Psoas muscle (tissue), 8 donors: ENCODE measurements at places on chromosomes 5 and 9. TPM values are rescaled to one million over a fixed set of nuclear protein-coding genes. Genes with fewer than 3 reads are reported as not detected.

PRSS3 gene
- total RNA-seq, result 0.30 TPM

GARIN3 gene
- total RNA-seq, result not detected

DNA sequence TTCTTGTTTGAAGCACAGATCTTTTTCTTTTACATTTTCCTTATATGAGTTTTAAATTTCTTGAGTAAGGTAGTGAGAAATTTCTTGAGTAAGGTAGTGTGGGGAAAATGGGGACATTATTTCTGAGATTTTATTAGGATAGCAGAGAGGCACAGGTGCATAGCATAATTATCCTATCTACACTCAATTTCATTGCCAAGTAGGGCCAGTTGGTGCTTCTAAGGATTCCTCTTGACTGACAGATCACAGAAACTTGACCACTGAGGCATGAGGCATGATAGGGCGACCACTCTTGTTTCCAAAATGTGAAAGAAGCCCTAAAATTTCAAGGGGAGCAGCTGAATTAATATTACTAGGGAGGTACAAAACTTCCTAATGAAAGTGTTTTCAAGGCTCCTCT is 31.4 kb upstream of the TMC1 start:
- H3K27ac ChIP-seq, result no peak overlapping the region
- no peak for DNase-seq
- H3K27me3 ChIP-seq, result no peaks in the 10 kb centered on the region
- H3K4me3 ChIP-seq, result no peak overlapping the region
- H3K36me3 ChIP-seq, result no peaks in the 10 kb centered on the region

- H3K27ac ChIP-seq, result peak overlapping the region; percentile 82
- no peak overlapping the region for H3K4me3 ChIP-seq
- peak; percentile 23 for DNase-seq
- H3K36me3 ChIP-seq, result no peaks in the 10 kb centered on the region
- no peaks in the 10 kb centered on the region for H3K27me3 ChIP-seq
These were observed 449.7 kb upstream of the MPDZ start for GRCh38 chr9:13728917-13729811.

GRCh38 chr5:68680366-68680765 is 413.4 kb upstream of the SLC30A5 start:
- peaks cover 12% of the 10 kb centered on the region for H3K4me1 ChIP-seq
- DNase-seq, result no peak

GRCh38 chr5:3346111-3346820 is 249.4 kb upstream of the IRX1 start:
- H3K27ac ChIP-seq, result no peak overlapping the region
- no peaks in the 10 kb centered on the region for H3K4me1 ChIP-seq
- H3K4me3 ChIP-seq, result no peak overlapping the region
- no peaks in the 10 kb centered on the region for H3K27me3 ChIP-seq

DNA sequence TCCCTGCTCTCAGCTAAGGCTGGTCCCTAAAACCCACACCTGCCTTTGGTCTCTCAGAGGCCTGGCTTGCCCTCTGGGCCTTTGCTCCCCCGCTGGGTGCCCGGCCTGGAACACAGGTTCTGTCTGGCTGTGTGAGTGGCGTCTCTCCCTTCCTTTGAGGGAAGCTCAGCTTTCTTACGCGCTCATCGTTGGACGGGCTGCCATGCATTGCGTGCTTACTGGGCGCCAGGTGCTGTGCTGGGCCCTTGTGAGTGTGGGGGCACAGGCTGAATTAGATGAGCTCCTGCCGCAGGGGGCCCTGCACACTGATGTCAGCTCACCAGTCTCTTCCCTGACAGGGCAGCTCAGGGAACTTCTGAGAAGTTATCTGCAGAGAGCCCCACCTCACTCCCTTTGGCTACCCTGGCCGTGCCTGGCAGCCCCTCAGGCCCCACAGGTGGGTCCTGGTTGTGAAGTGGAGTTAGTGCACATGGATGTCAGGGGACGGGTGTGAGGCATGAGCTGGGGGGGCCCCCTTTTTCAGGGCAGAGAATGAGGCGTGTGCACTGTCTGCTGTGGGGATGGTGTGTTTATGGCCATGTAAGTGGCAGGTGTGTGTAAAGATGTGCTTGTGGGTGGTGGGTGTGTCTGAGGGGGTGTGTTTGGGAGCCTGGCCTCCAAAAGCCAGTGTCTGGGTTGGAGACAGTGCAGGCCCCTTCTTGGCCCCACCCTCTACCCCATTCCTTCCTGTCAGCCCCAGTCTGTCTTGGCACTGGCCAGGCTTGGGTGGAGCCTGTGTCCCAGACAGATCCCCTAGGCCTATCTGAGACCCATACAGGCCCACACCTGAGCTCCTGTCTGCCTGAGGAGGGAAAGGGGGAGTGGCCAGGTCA is 7.5 kb upstream of the RMND5B start:
- H3K4me1 ChIP-seq, result peaks cover 46% of the 10 kb centered on the region
- no peaks in the 10 kb centered on the region for H3K36me3 ChIP-seq
- H3K27ac ChIP-seq, result no peak overlapping the region
- peak overlapping the region; percentile 65 for H3K4me3 ChIP-seq
- DNase-seq, result no peak

- H3K27me3 ChIP-seq, result no peaks in the 10 kb centered on the region
- no peaks in the 10 kb centered on the region for H3K4me1 ChIP-seq
- no peak overlapping the region for H3K27ac ChIP-seq
- no peak for DNase-seq
These were observed 567.4 kb downstream of the CCDC171 start for GRCh38 chr9:16120231-16120641.

DNA sequence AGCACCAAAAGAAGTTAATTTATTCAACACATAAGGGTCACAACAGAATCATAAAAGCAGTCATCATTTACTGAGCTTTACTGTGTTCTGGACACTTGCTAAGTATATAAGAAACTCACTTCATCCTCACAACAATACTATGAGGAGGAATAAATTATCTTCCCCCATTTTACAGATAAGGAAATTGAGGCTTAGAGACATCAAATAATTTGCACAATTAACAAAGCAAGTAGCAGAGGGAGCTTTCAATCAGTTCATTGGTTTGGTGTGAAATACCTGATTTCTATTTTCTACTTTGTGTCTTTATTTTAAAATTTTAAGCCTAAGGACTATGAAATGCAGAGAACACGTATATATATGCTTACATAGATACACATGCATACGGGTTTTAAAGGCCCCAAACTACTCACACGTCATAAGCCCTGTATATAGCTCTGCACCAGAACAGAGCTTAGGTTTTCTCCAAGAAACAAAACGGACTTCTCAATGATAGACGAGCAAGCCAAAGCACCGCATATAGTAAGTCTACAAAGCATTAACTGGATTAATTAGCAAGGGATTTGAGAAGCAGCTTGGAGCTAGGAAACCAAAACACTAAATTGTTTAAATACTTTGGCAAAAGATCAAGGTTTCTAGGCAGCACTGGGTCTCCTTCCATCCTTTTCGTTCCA is 95.6 kb downstream of the DENND1A start:
- no peaks in the 10 kb centered on the region for H3K27me3 ChIP-seq
- no peak for DNase-seq
- peak overlapping the region; percentile 6 for H3K4me3 ChIP-seq
- peaks cover 11% of the 10 kb centered on the region for H3K4me1 ChIP-seq
- no peaks in the 10 kb centered on the region for H3K36me3 ChIP-seq

SPINK6 gene
- total RNA-seq, result not detected

LMX1B gene
- total RNA-seq, result 0.26 TPM

DNA sequence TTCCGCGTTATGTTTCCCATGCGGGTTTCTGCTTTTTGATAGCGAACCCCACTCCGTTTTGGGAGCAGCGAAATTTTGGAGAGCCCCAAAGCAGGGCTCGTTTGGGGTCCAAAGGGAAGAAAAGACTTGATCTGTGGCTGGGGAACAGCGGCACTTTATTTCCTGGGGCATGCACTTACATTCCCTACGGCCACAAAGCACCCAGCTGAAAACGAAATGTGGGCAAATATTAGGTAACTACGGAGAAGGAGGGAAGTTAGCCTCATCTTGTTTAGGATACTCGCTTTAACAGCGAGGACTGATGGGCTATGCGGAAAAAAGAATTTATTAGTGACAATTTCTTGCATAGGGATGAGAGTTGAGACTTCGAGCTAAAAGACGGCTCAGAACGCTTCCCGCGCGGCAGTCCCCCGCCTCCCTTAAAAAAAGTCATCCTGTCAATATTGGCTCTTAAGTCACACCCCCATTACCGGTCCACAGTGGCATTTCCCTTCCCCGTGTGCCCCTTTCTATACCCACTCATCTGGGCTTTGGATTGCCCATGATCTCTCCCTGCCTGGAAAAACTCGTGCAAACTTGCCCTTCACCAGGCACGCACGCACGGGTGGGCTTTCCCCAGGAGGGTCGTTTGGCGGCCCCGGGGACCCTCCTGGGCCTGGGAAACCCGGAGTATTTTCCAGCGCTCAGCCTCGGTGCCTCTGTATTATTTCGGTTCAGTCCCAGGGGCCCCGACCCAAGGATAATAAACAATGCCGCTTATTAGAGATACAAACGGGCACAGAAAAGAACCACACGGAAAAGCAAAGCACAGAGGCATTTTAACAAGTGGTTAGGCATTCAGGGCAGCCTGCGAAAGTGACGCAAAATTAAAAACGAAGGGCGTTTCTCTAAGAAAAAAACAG is 35.8 kb upstream of the NFIB start:
- no peak for DNase-seq
- peak overlapping the region; percentile 71 for H3K4me3 ChIP-seq
- H3K27ac ChIP-seq, result peak overlapping the region; percentile 83
- no peaks in the 10 kb centered on the region for H3K36me3 ChIP-seq
- no peaks in the 10 kb centered on the region for H3K27me3 ChIP-seq

DNA sequence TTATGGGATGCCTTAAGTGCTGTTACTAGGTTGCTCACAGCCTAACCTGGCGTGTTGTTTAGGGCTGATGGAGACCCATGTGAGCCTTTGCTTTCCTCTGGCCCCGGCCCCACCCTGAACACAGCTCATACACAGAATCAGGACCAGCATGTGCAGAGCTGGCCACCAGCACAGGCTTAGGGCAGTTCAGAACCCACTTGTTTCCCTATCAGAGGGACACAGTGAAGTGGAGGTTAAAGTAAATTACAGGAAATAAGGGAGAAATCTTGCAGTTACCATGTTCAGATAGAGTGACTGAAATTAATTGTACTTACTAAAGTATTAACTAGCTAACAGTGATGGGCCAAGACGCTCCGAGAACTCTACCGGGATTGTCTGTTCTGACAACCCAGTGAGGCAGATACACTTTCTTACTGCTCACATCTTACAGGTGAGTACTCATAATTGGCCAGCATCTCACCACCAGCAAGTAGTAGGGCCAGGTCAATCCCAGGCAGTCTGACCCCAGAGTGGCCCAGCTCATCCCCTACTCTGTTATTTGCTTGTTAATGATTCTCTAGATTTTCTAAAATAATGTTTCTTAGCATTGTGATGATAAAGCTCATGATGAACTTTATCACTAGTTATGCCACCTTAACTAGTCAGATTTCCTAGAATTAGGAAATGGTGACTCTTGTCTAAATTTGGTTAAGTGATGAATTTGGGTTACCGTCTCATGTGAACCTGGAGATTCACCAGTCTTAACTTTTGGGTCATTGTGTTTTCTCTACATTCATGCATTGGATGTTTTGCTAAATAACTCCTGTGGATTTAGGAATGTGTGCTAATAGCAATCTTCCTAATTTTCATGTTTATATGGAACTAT is 15.4 kb downstream of the CCT5 start:
- DNase-seq, result no peak
- H3K27ac ChIP-seq, result peak overlapping the region; percentile 25
- H3K4me3 ChIP-seq, result no peak overlapping the region
- peaks cover 10% of the 10 kb centered on the region for H3K36me3 ChIP-seq
- no peaks in the 10 kb centered on the region for H3K27me3 ChIP-seq

KCNV2 gene
- not detected for total RNA-seq

DNA sequence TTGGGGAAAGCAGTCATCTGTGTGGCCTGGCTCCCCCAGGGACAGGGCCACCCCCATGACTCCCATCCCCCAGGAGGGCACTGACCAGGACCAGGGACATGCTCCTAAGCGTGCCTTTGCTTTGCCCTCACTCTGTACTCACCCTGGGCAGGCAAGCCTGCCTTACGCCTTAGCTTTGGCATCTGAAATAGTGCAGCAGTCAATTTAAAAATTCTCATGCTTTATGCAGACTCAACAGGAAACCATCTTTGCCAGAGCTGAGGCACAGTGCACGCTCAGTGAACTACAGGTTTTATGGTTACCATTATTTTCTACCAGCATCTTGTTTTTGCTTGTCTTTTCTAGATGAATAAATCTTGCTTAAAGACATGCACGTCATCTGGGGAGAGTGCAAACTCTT is 323.5 kb downstream of the IRX2 start:
- no peak overlapping the region for H3K4me3 ChIP-seq
- H3K4me1 ChIP-seq, result no peaks in the 10 kb centered on the region
- no peaks in the 10 kb centered on the region for H3K36me3 ChIP-seq
- no peak for DNase-seq
- no peak overlapping the region for H3K27ac ChIP-seq

DNA sequence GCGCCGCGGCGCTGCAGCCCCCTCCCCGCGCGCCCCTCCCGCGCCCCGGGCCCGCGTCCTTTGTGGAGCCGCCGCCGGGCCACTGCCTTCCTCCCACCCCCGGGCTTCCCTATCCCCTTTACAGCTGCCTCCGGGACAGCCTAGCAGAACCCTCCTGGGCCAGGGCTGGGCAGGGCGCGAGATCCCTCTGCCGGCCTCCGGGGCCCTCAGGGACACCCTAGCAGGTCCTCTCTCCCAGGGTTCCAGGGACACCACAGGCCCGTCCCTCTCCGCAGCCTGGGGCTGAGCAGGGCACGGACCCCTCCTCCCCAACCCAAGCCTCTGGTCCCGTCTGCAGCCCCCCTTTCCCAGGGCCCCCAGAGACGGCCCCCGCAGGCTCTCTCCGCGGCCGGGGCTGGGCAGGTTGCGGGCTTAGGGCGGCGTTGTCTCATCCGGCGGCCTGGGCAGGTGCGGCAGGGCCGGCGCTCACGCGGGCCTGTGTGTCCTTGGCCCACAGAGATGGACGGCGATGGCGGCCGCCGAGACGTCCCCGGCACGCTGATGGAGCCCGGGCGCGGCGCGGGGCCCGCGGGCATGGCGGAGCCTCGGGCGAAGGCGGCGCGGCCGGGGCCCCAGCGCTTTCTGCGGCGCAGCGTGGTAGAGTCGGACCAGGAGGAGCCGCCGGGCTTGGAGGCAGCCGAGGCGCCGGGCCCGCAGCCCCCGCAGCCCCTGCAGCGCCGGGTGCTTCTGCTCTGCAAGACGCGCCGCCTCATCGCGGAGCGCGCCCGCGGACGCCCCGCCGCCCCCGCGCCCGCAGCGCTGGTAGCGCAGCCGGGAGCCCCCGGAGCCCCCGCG is 710 bp downstream of the WNK2 start:
- H3K4me1 ChIP-seq, result peaks cover 35% of the 10 kb centered on the region
- no peaks in the 10 kb centered on the region for H3K36me3 ChIP-seq
- DNase-seq, result no peak
- H3K27ac ChIP-seq, result peak overlapping the region; percentile 67
- H3K4me3 ChIP-seq, result peak overlapping the region; percentile 77
- no peaks in the 10 kb centered on the region for H3K27me3 ChIP-seq

ARHGEF28 gene
- total RNA-seq, result 1.1 TPM
